ENCODE measurements at places on chromosomes 6 and 20.

GRCh38 chr6:169503422-169504152 lies 198.2 kb downstream of the WDR27 start:
- no peak for DNase-seq

DNA sequence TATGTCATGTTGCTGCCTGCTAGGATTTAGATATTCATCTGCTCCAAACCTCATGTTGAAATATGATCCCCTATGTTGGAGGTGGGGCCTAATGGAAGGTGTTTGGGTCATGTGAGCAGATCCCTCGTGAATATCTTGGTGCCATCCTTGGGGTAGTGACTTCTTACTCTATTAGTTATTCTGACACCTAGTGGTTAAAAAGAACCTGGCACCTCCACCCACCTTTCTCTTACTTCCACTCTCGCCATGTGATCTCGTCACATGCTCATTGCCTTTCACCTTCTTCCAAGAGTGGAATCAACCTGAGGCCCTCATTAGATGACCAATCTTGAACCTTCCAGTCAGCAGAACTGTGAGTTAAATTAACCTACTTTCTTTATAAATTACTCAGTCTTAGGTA lies 549.4 kb upstream of the SYNCRIP start:
- no peak for DNase-seq

DNA sequence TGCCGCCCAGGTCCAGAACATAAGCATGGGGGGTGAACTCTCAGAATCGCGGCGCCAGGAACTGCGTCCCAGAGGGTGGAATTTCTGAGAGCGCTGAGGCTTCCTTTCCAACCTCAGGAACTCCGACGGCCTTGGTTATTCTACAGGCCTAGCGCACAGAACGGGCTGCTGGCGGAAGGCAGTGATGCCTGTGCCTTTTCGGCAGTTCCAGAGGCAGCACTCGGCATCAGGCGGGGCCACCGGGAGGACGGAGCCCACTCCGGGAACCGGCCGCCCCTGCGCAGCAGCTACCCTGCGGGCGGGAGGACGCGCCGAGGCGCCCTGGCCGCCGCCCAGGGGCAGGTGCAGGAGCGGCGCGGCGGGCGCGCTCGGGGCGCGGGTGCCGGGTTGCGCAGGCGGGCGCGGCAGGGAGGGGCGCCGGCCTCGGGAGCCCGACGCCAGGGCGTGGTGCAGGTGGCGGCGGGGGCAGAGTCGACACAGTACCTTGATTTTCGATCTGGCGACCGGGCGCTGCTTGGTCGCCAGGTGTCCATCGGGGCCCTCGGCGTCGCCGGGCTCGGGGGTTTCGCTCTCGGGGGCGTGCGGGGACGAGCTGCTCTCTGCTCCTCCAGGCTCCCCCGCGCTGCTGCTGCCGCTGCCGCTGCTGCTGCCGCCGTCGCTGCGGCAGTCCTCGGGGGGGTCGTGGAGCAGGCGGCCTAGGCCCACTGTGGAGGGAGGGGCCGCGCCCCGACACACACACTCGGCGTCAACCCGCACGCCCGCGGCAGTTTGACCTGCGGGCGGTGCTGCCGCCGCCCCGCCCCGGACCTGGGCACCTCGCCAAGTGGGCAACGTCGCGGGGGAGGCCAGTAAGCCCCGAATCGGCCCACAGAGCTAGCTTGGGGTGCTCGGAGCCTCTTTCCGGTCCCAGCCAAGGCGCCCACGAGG lies 1.3 kb downstream of the OVOL2 start:
- DNase-seq, result no peak

- DNase-seq, result no peak
These were observed 102.8 kb downstream of the SYCP2 start for GRCh38 chr20:59830665-59831023.

DNA sequence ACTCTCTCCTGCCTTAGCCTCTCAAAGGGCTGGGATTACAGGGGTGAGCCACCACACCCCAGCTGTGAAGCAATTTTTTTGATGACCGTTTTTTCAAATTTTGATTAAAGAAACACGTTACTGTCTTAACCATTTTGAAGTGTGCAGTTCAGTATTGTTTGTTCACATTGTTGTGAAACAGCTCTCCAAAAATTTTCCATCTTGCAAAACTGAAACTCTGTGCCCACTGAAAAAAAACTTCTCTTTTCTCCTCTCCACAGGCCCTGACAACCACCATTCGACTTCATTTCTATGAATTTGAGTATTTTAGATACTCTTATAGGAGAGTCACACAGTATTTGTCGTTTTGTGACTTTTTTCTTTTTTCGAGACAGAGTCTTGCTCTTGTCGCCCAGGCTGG lies 53.9 kb downstream of the ECT2L start:
- DNase-seq, result no peak

DNA sequence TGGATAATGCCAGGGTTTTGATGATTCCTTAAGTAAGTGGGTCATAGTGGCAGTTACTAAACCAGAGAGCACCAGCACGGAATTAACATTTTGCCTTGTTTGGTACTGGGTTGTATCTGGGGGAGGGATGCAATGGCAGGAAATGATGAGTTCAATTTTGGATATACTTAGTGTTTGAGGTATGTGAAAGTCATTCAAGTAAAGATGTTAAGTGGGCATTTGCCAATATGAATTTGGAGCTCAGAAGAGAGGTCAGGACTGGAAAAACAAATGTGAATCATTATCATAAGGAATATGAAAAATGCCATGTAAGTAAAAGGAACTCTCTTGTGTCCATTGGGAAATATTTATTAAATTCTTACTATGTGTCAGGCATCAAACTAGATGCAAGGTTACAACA lies 6.2 kb downstream of the PXT1 start:
- DNase-seq, result no peak

GRCh38 chr6:33276864-33277662 lies at the start of gene B3GALT4:
TSS of gene B3GALT4 (plus strand) at chr6:33277123. CDS start at chr6:33277420, 297 bp downstream.
- no peak for DNase-seq
